ENCODE measurements at places on chromosomes 13 and 19.

DNA sequence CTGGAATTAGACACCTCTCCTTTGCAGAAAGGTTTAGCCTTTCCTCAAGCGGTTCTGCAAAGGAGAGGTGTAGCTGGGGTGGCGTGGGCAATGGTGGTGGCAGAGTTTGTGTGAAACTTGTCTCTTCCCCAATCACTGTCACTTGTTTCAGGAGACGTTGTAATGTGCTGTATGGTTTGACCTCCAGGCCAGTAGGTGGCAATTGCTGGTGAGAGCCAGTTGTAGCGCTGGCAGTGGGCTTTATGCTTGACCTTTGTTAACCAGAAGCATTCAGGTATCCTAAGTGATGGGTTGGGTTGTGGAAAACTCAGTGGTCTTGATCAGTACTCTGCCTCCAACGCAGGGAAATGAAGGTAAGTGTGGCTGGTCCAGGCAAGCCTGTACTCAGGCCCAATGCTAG is 12.7 kb upstream of the LILRA5 start:
- no peak for DNase-seq

GRCh38 chr19:15028490-15028889 is 20.8 kb upstream of the CASP14 start:
- no peak for DNase-seq

- no peak for DNase-seq
These were observed 1379.0 kb upstream of the MIR17HG start for GRCh38 chr13:89968470-89968869.

GRCh38 chr13:85312071-85312470 is 487.1 kb downstream of the SLITRK6 start:
- DNase-seq: no peak

DNA sequence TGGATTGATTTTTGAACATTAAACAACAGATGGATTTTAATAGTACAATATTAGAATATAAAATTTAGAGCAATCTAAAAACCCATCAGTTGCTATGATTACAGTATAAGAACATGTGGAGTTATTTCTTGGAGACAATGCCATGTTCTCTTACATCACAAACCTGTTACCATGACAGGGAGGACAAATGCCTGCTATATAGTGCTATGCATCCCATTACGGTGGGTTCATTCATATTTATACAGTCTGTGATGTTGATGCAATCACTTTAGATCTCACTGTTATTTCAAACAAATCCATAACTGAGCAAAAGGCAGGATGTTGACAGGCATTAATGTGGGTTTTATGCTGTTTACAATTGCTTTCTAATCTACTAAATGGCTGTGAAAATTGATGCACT is 467.5 kb downstream of the DIAPH3 start:
- DNase-seq: no peak

DNA sequence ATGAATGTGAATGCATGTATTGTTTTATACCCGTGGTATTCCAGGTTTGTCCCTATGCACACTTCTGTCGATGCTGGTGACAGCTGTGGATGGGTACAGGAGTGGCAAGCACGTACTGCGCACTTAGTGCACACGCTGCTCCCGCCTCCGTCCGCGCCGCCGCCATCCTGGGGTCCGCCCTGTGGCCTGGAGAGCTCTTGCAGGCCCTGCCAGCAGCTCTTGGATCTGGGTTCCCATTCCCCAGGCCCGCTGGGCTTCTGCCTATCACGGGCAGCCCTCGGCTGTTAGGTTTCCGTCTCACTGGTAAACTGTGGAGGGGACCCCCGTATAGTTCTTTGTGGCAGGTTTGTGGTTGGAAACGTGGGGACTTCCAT is 4.0 kb downstream of the GNA11 start:
- DNase-seq: no peak

DNA sequence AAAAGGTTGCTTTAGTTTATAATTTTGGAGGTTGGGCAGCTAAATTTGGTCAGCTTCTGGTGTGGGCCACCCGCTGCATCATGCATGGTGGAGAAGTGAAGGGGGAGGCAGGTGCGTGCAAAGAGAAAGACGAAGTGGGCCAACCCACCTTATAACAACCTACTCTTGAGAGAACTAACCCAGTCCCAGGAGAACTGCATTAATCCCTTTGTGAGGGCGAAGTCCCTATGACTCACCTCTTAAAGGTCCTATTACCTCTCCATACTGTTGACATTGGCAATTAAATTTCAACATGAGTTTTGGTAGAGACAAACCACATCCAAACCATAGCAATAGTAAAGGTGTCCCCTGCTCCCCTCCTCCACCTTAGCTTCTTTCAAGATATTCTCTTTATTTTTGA is 7.7 kb upstream of the FGF9 start:
- DNase-seq: no peak

- DNase-seq: no peak
These were observed 26.4 kb upstream of the IGFL1 start for GRCh38 chr19:46202872-46203860.

GRCh38 chr13:101115762-101116171 is 300.5 kb downstream of the NALCN start:
- DNase-seq: no peak

DNA sequence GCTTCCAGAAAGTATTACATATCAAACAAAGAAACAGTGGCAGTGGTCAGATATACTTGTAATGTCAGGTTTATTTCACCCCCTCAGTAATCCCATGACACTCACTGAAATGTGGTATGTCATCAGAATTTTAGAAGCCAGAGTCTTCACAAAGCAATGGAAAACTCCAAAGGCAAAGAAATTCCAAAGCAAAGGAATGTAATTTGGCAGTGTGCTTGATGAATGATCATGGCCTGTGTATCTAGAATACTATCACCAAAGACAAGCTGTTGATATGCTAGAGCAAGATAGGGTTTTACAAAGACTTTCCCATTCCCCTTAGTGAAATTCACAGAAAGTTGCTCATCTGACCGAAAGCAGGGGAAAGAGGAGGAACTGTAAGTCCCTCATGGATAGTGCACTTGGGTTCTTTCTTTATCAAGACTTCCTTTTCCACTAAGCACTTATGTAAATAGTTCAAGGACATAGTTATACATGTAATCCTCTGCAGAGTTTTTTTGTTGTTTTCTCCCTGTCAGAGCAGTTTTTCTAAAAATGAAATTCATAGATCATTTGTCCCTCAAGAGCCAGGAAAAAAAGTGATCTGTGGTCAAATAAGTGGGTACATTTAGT is 243.4 kb downstream of the NHLRC3 start:
- DNase-seq: no peak

DNA sequence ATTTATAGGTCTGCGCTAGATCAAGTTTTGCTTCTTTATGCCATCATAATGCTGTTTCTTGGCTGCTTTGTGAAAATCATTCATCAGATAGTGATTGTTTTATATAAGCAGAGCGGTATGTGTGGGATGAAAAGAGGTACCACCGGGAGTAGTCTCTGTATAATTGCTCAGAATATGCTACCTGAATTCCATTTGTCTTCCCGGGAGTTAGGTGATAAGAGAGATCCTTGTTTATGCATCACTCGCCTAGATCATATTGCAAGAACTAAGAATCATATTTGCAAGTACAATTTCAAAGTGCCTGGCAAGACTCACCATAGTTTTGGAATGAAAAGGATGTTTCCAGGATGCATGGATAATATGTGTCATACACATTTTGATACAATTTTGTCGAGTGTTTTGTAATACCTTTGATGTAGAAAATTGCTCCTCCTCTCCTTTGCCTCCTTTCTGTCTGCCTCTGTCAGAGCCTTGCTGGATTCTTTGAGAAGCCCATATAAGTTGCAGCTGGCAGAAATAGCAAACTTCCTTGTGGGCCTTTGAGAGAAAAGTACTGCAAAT is 1306.0 kb upstream of the SLC10A2 start:
- no peak for DNase-seq

- DNase-seq: no peak
These were observed 148.7 kb downstream of the FOXO1 start for GRCh38 chr13:40517486-40518480.

GRCh38 chr13:84445776-84446175 is 563.5 kb upstream of the SLITRK1 start:
- no peak for DNase-seq

- no peak for DNase-seq
These were observed 1.2 kb upstream of the ZFP36 start for GRCh38 chr19:39405261-39405957.

- DNase-seq: no peak
These were observed 16.9 kb downstream of the CEBPA start for GRCh38 chr19:33285441-33285927.

DNA sequence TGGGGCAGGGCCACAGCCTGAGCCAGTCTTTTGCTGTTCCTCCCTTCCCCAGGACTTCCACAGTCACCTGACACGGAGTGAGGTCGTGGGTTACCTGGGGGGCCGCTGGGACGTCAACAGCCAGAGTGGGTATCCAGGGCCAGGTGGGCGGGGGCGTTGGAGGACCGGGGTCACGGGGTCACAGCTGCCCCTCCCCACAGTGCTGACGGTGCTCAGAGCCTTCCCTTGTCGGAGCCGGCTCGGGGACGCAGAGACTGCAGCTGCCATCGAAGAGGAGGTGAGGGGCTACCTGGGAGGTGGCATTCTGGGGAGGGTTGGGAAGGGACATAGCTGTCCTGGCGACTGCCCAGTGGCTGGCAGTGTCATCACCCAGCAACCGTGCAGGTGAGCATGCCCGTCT is 11.5 kb downstream of the MPND start:
- no peak for DNase-seq

- no peak for DNase-seq
These were observed 284.4 kb downstream of the ZNF536 start for GRCh38 chr19:30656520-30657100.

GRCh38 chr19:9865732-9866501 is 30.8 kb downstream of the PIN1 start:
- no peak for DNase-seq

DNA sequence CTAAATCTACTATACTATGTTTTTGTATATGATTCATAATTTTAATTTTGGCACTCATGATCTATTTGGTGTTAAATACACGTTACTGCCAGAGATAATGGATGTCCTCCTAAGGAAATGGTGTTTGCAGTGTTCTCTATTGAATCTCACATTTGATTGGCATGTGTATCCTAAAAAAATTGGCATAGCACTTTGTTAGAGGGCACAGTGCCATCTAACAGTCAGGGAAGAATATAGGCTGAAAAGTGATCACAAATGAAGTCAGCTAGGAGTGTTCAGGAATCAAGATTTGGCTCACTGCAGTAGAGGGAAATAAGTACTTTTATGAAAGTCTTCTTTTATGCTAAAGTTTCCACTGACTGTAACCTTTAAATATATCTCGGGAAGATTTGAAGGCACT is 624.6 kb downstream of the GPC6 start:
- no peak for DNase-seq

DNA sequence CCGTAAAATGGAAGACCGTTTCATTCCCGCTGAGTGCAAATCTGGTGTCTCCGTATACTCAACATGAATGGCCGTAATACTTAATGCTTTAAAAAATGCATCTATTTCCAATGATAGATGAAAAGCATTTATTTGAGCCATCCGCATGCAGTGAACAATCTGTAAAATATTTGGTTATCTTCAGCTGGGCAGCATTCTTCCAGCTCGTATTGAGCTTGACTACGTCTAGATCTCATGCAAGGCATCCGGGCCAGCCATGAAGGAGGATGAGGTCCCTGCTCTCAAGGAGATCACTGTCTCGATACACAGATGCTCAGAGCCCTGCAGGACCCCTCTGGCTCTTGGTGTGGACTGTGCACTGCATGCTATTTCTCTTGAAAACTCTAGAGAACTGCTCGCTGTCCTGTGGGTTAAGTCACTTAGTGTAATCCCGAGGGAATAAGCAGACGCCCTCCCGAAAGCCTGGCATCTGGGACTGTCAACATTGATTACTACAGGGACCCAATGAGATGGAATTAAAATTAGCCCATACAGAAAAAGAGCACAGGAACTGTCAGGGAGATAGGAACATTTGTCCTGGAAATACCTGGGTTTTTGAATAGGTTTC is 112.4 kb upstream of the RNF113B start:
- DNase-seq: no peak

- DNase-seq: no peak
These were observed 21.2 kb upstream of the VWA8 start for GRCh38 chr13:41981951-41982715.

GRCh38 chr13:85995788-85996418 is 196.7 kb upstream of the SLITRK6 start:
- no peak for DNase-seq

DNA sequence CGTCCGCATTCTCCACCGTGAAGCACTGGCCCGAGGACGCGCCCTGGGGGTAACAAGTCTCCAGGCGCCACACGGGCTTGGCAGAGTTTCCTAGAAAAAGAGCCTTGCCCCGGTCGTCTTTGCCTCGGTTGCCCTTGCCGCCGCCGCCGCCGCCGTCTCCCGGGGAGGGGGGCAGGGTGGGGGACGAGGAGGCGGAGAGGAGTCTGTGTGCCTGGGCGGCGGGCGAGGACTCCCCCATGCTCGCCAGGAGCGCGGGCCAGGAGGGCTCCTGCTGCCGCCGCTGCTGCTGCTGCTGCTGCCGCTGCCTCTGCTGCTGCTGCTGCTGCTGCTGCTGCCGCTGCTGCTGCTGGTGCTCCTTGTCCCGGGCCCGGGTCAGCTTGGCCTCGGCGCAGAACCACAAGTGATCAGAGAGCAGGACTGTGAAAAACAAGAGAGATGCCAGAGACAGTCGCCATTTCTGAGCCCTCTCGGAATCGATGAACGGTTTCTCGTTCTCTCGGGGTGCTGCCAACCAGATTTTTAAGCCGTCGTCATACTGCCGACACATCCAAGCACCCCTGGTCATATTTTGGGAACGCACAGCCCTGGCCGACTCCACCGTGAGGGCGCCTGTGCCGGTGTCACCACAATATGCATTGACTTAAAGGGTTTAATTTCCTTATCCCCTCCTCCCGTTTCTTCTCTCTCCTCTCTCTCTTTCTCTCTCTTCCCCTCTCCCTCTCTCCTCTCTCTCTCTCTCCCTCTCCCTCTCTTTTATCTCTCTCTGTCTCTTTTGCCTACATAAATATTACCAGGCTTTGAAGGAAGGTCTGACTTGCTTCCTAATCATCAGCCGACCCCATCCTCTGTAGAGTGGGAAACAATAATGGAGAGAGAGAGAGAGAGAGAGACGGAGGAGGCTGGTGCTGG is 349.1 kb downstream of the LIG4 start:
- no peak for DNase-seq

Measured in activated CD4-positive, alpha-beta T cell treated with anti-CD3 and anti-CD28 coated beads, Interleukin-2, amount 50 U/mL, for 24 hours (primary cell).